Glutamatergic neuron (in vitro differentiated cells): ENCODE measurements at places on chromosomes 7 and 10.

DNA sequence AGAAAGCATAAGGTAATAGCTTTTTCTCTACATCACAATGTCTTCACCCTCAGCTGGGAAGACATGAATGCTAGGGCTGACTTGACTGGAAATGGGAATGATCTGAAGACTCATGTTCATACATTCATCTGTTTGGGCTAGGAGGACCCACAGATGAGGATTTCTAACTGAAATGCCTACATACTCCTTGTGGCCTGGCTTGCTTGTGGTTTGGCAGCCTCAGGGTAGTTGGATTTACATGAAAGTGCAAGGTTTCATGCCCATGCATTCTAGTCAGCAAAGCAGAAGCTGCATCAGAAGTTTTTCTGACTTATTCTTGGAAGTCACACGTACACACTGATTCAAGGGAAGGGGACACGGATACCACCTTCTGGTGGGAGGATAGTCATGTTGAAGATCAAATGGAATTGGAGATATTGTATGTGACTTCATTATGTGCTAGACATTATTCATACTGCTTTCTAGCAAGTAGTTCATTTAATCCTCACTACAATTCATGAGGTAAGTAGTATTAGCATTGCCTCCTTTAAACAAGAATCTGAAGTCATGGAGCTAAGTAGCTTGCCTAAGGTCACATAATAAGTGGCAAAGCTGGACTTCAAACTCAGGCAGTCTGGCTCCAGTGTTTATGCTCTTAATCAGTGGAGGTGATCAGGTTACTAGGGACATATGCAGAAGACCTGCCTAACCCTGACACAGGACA is 957.0 kb downstream of the LRMDA start:
- DNase-seq, result no peak

DNA sequence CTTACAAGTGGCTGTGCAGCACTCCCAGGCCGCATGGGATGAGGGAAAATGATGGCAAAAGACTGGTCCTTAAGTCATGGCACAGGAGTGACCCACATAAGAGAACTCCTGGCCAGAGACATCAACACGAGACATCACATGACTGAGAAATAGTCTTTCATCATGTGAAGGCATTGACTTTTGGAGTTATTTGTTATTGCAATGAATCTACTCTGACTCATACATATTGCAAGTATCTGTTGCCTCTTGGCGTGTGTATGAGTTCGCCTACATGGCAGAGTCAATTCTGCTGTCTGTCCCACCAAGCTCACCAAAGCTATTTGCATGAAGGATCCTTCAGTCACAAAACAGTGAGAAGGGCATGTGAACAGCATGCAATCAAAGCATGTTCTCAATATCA is 59.7 kb upstream of the HABP2 start:
- no peak for DNase-seq

- DNase-seq, result no peak
These were observed 80.6 kb downstream of the PTPRZ1 start for GRCh38 chr7:121953601-121954000.

DNA sequence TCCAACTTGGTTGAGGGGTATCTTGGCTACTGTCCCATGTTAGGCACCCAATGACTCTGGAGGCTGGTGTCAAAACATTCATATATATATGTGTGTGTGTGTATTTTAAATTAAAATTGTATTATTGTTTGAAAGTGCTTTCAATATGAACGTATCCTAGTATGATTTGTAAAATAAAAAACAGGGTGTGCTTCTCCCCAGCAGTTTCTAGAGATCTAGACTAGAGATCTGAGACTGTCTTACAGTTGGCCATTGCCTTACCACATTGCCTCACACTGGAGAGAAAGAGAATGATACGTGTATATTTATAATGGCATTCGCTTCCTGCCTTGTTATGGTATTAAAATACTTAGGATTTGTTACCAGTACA is 1.2 kb downstream of the BAG3 start:
- no peak for DNase-seq

- peak; percentile 75 for DNase-seq
These were observed 13.1 kb downstream of the ADGRA1 start for GRCh38 chr10:133100706-133101415.
